ENCODE measurements at places on chromosomes 2 and 18.

DNA sequence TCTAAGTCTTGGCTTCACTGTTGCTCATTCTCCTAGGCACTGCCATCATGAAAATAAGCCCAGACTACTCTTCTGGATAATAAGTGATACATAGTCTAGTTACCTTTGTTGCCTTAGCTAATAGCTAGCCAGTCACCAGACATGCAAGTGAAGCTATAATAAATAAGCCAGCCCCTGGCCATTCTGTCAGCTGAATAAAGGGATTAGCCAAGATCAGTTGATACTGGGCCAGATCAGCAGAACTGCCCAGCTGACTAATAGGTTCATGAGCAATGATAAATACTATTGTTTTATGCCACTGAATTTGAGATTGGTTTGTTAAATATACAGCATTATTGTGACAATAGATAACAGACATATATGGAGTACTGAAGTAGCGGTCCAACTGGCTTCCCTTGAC lies 8.0 kb upstream of the C2orf69 start:
- DNase-seq, result no peak

DNA sequence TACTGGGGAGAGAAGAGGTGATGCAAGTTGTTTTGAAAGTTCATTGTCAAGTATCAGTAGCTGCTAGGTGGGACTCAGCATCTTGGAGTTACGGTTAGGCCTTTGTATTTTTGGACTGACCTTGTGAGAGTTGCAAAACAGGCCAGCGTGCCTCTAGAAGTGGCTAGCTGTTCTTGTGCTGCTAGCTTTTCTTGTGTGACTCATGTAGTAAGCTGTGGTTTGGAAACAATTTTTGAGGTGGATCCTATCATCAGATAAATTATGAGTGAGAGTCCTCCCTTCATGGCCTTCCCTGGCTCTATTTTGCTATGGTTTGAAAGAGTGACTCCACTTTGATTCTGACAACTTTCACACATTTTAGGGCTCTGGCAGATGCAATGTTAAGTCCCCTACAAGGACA lies 409.2 kb upstream of the HS6ST1 start:
- DNase-seq, result peak; percentile 75

DNA sequence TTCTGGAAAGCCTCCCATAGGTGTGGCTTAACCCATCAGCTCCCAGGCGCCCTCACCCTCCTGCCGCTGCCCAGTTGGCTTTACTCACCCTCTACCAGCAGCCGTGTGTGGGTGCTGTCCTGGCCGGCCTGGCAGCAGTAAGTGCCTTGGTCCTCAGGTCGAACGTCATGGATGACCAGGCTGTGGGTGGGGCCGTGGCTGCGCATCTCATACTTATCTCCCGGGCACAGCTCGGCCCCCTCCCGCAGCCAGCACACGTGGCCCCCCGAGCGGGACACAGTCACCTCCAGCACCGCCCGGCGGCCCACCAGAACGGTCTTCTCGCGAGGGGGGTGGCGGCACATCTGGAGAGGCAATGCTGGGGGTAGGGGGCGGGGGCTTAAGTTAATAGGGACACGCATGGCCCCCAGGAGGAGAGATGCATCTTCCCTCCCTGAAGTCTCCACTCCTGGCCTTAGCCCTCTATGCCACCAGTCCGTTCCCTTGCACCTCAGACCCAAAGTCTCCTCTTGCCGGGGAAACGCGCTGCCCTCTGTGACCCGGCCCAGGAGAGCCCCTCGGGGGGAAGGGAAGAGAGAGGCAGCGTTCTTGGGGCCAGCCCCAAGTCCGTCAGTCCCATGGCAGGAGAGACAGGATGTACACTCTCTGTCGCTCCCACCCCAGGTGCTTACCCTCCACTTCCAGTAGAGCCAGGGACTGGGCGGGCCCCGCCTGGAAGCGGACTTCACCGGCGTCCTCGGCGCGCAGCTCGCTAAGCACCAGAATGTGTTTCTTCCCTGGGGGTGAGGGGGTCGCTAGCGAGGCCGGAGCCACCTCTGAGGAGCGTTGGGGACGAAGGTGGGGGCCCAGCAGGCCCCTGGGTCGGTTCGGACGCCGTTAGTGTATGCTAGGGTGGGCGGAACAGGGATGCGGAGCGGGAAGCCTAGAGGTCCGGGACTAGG lies 7.9 kb downstream of the TMEM198 start:
- DNase-seq, result peak; percentile 61

- DNase-seq, result no peak
These were observed 218.5 kb downstream of the TFCP2L1 start for GRCh38 chr2:121066526-121066925.

DNA sequence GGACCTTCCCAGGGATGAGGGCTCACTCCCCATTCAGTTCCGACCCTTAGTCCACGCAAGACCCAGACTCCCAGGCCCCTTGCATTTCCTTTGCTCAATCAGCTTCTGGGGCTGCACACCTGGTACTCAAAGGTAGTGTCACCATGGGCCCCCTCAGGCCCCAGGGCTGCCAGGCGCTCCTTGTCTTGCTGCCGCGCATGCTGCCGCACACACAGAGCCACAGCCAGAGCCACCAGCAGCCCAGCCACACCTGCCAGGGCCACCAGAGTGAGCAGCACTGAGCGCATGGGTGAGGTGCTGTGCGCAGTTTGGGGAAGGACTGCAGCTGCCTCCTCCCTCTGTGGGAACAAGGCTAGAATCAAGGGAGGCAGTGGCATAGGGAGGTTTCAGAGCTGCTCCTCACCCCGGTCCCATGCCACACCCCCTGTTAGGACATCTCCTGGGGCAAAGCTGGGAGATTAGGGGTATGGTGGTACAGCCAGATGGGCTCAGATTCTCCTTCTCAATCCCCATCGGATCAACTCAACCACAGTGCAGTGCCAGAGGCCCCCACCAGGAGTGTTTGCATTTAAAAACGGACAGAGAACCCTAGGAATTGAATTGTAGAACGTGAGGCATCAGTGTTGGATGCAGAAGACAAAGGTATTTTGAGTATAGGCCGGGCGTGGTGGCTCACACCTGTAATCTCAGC lies 11.3 kb downstream of the PTPRN start:
- DNase-seq, result no peak

GRCh38 chr2:153354377-153354776 lies 124.2 kb downstream of the RPRM start:
- DNase-seq, result no peak

GRCh38 chr18:59273759-59274532 lies 692 bp upstream of the RAX start:
- peak; percentile 9 for DNase-seq

DNA sequence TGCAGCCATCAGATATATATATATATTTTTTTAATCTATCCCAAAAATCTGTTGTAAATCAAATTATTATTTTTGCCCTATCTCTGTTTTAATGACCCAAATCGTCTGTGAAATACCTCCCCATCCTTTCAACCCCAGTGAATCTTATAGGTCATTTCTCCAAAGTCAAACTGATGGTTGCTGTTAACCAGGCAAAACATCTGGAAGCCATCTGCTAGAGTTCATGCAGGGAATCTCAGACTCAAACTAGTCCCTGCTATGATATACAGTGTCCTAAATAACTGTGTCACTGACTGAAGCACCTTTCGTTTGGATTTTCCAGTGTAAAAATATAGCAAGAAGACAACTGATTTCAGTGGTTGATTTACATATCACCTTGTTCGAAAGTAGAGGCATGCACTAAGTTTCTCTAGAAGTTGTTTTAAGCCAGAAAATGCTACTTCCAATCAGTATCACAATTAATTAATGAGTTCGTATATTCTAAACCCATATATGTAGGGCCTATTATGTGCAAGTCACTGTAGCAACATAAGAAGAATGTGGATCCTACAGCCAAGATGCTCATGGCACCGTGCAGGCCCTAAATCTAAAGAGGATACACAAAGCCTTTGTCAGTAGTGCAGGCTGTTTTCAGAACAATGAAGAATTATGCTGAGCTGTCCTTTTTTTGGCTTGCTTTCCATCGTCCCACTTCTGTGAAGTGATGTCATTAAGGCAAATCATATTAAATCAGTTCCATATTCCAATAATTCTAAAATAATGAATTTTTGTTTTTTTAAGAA lies 566.0 kb downstream of the STK39 start:
- DNase-seq, result no peak

DNA sequence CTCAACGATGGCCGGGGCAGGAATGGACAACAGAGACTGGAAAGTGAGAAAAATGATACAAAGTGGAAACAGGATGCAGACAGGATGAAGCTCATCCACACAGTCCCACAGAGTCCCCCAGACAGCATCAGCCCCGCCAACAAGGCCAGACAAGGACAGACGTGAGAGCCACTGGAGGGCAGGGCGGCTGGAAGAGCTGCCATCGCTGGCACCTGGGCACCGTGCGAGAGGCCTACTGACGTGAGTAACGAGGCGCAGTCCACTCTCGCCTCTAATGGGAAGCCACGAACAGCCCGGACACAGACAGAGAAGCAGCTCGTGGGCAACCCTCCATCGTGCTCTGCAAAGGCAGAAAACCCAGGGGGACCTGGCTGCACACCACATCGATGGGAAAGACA lies 17.1 kb downstream of the HDAC4 start:
- DNase-seq, result no peak

DNA sequence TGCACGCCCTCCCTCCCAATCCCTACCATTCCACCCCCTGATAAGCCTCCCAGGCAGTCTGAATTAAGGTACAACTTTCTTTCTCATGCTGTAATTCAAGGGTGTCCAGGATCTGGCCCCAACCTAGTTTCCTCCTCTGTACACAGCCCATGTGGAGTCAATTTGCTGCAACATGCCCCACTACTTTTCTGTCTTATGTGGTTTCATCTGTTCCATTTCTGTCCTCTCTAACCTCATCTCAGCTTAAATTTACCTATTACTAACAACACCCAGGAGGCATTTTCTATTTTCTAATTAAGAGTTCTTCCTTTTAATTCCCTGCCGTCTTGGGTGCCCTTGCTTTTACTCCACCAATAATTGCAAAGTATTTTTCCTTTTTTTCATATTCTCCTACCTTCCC lies 10.0 kb downstream of the PPP4R1 start:
- no peak for DNase-seq

- DNase-seq, result no peak
These were observed 55.7 kb downstream of the ATAD2B start for GRCh38 chr2:23871206-23871605.

- DNase-seq, result peak; percentile 73
These were observed 83.8 kb downstream of the AGAP1 start for GRCh38 chr2:235577404-235578330.

GRCh38 chr18:40075616-40076015 lies 1879.4 kb upstream of the PIK3C3 start:
- no peak for DNase-seq

DNA sequence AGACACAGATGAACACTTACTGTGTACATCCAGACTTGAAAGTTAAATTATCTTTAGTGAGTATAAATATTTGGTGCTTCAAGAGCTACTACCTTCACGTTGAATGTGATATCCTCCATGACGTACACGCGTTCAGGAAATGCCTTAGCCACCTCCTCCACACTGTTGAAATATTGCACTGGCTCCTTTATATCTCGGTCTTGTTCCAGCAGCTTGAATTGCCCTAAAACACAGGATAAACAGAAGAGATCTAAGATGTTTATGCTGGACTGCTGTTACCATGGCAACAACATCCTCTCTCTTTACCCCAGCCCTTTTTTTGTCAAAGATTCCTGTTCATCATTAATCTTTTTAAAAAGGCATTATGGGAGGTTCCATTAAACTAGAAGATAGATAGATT lies 120.3 kb downstream of the MEP1B start:
- peak; percentile 28 for DNase-seq

DNA sequence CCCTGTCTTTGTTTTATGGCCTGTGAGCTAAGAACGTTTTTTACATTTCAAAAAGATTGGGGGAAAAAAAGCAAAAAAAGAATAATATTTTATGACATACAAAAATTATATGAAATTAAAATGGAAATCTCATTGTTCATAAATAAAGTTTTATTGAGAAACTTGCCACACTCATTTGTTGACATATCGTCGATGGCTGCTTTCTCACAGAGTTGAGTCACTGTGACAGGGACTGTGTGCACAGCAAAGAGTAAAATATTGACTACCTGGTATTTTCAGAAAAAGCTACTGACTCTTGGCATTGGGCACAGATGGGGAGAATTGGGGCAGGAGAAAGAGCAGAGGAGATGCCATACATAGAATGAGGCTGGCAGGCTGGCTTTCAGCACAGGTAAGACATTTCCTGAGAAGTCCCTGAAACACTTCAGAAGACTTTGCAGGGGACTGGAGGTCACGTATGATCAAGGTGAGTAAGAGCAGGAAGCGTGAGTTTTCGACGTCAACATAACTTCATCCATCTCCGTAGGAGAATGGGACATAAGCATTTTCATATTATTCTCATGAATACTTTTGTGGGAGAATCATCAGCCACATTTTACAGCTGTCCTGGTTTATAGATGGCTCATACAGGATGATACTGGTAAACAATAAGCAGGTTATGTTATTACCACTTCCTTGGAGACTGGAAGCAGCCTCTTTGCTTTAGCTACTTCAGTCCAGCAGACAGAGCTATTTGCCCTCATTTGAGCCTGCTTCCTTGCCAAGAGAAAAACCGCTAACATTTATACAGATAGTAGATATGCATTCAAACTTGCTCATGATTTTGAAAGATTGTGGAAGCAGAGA lies 32.5 kb upstream of the PUM2 start:
- peak; percentile 37 for DNase-seq

- no peak for DNase-seq
These were observed 130.5 kb upstream of the SPRED2 start for GRCh38 chr2:65562890-65563289.

- no peak for DNase-seq
These were observed 49.1 kb downstream of the DLGAP1 start for GRCh38 chr18:4405965-4406364.

DNA sequence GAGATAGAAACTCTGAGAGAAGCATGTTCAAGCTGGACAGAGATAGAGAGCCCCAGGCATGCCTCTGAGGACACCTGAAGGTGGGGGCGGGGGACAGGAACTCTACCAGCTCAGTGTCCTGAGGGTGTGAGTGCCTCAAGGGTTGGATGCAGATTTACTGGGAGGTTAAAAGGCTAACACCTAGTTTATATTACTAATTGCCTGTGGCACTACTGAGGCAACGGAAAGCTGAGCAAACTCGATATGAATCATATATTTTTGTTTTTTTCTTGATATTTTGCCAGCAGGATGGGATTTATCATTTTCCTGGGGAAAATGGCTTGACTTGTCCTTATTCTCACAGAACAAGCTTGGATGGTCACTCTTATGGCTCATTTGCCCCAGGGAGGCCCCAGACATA lies 319.5 kb downstream of the ALK start:
- DNase-seq, result no peak

GRCh38 chr18:75727456-75727855 lies 300.0 kb upstream of the SMIM21 start:
- peak; percentile 18 for DNase-seq

DNA sequence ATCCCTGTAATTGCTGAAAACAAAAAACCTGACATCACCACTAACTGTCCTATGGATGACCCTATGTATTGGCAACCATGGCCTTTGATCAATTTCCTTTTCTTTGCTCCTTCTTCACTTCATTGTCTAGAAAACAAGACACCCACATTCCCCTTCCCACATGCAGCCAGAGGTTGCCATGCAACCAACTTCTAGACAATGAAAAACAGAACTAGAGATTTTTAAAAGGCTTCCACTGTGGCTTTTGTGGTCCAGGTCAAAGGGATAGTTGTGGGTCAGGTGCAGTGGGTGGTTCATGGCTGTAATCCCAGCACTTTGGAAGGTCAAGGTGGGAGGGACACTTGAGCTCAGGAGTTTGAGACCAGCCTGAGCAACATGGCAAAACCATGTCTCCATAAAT lies 139.3 kb upstream of the DOK6 start:
- no peak for DNase-seq

Measured in AG08396 (cell line).